ENCODE measurements at places on chromosomes 2 and 18. TPM values are rescaled to one million over a fixed set of nuclear protein-coding genes. Genes with fewer than 3 reads are reported as not detected.

- H3K4me3 ChIP-seq = no peak overlapping the region
- H3K36me3 ChIP-seq = no peaks in the 10 kb centered on the region
- no peak for DNase-seq
- H3K27ac ChIP-seq = no peak overlapping the region
- H3K4me1 ChIP-seq = no peaks in the 10 kb centered on the region
These were observed 48.8 kb downstream of the ASB1 start for GRCh38 chr2:238475566-238475965.

GRCh38 chr2:174338147-174338605 lies 3.4 kb downstream of the SP9 start:
- peaks cover 47% of the 10 kb centered on the region for H3K27me3 ChIP-seq
- no peaks in the 10 kb centered on the region for H3K36me3 ChIP-seq
- H3K4me3 ChIP-seq = peak overlapping the region; percentile 44
- H3K4me1 ChIP-seq = peaks cover 86% of the 10 kb centered on the region

DNA sequence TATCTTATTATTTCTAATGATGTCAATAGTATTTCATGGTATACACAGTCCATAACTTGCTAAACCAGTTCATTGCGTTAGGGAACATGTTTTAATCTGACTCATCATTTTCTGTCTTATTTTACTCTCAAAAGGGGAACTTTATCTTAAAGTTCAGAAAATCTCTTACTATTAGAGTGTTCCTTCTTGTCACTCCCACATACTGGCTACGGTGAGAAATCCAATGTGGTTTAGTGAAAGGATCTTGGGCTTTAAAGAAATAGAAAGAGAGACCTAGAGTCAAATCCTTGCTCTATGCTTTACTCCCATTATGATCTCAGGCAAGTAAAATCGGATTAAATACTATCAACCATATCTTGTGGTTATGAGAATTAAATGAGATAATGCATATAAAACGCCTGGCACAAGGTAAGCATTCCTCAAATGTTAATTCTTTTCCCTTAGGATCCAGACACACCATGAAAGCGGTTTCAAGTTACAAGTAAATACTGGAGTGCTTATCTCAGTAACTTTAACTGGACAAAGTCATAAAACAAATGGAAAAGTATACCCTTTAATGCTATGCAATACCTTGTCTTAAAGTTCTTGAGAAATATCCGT lies 576.0 kb downstream of the ARHGAP15 start:
- H3K36me3 ChIP-seq = peaks cover 75% of the 10 kb centered on the region
- H3K27me3 ChIP-seq = no peaks in the 10 kb centered on the region
- DNase-seq = no peak
- no peak overlapping the region for H3K4me3 ChIP-seq
- H3K27ac ChIP-seq = no peak overlapping the region
- no peaks in the 10 kb centered on the region for H3K4me1 ChIP-seq

DNA sequence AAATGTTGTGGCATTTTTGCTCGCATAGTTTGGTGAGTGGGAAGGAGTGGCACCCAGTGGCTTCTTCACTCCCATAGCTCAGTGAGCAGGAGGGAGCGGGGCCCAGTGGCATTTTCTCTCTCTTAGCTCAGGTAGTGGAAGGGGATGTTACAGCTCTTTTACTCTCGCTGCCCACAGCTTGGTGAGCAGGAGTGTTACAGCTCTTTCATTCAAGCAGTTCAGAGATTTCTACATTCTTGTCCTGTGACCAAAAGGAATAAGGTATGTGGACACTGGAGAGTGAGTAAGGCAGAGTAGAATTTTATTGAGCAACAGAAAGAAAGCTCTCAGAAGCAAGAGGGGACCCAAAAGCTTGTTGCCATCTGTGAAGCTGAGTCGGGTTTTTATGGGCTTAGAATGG lies 192.4 kb downstream of the SPAG16 start:
- no peak for DNase-seq
- H3K4me3 ChIP-seq = no peak overlapping the region
- H3K27me3 ChIP-seq = peaks cover 4% of the 10 kb centered on the region
- H3K36me3 ChIP-seq = no peaks in the 10 kb centered on the region

- no peaks in the 10 kb centered on the region for H3K4me1 ChIP-seq
- no peaks in the 10 kb centered on the region for H3K36me3 ChIP-seq
- H3K27ac ChIP-seq = no peak overlapping the region
- no peak overlapping the region for H3K4me3 ChIP-seq
These were observed 796.1 kb downstream of the DCDC2C start for GRCh38 chr2:4499316-4500030.

- no peaks in the 10 kb centered on the region for H3K36me3 ChIP-seq
- H3K27ac ChIP-seq = no peak overlapping the region
- no peak overlapping the region for H3K4me3 ChIP-seq
These were observed 4.3 kb downstream of the TMEFF2 start for GRCh38 chr2:192190474-192190873.

- H3K4me1 ChIP-seq = no peaks in the 10 kb centered on the region
- DNase-seq = no peak
- no peaks in the 10 kb centered on the region for H3K36me3 ChIP-seq
- H3K27me3 ChIP-seq = no peaks in the 10 kb centered on the region
- H3K27ac ChIP-seq = no peak overlapping the region
- no peak overlapping the region for H3K4me3 ChIP-seq
These were observed 47.8 kb downstream of the PRELID3A start for GRCh38 chr18:12455496-12455895.

- H3K4me3 ChIP-seq = no peak overlapping the region
- no peaks in the 10 kb centered on the region for H3K4me1 ChIP-seq
- peaks cover 67% of the 10 kb centered on the region for H3K36me3 ChIP-seq
- no peak overlapping the region for H3K27ac ChIP-seq
These were observed 35.4 kb upstream of the TMEM182 start for GRCh38 chr2:102726128-102727087.

GRCh38 chr18:3262234-3263131 lies 550 bp downstream of the MYL12B start:
- H3K27me3 ChIP-seq = no peaks in the 10 kb centered on the region
- peak overlapping the region; percentile 95 for H3K4me3 ChIP-seq
- H3K4me1 ChIP-seq = peaks cover 70% of the 10 kb centered on the region
- peak overlapping the region; percentile 91 for H3K27ac ChIP-seq
- peak; percentile 22 for DNase-seq

DNA sequence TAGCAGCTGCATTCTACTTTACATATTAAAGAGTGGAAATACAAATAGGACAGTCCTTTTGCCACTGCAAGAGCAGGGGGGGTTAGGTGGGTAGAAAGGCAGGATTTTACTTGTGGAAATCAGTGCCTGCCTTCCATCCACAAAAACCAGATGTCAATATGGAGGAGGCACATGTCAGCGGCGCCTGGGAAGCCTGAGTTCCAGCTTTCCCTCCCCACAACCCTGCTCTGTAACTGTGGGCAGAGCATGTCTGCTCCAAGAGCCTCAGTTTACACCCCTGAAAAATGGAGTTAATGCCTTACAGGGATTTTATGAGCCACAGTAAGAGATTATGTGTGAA lies 32.9 kb downstream of the STEAP3 start:
- no peaks in the 10 kb centered on the region for H3K36me3 ChIP-seq
- no peaks in the 10 kb centered on the region for H3K27me3 ChIP-seq
- no peak overlapping the region for H3K4me3 ChIP-seq
- no peaks in the 10 kb centered on the region for H3K4me1 ChIP-seq
- DNase-seq = no peak
- H3K27ac ChIP-seq = no peak overlapping the region

- H3K27me3 ChIP-seq = no peaks in the 10 kb centered on the region
- no peaks in the 10 kb centered on the region for H3K36me3 ChIP-seq
- no peaks in the 10 kb centered on the region for H3K4me1 ChIP-seq
- no peak for DNase-seq
These were observed 125.5 kb downstream of the CDH7 start for GRCh38 chr18:65876310-65876709.

GRCh38 chr18:74832381-74832780 lies 234.7 kb downstream of the ZNF407 start:
- DNase-seq = no peak
- no peaks in the 10 kb centered on the region for H3K4me1 ChIP-seq
- no peak overlapping the region for H3K4me3 ChIP-seq
- no peaks in the 10 kb centered on the region for H3K36me3 ChIP-seq
- no peaks in the 10 kb centered on the region for H3K27me3 ChIP-seq

GRCh38 chr18:36634573-36635216 lies 194.1 kb downstream of the TPGS2 start:
- H3K4me1 ChIP-seq = no peaks in the 10 kb centered on the region
- no peak overlapping the region for H3K27ac ChIP-seq
- no peak overlapping the region for H3K4me3 ChIP-seq
- peaks cover 3% of the 10 kb centered on the region for H3K27me3 ChIP-seq
- no peak for DNase-seq
- H3K36me3 ChIP-seq = no peaks in the 10 kb centered on the region

- no peaks in the 10 kb centered on the region for H3K36me3 ChIP-seq
- no peaks in the 10 kb centered on the region for H3K27me3 ChIP-seq
- no peak overlapping the region for H3K27ac ChIP-seq
These were observed 1278.5 kb upstream of the ZEB2 start for GRCh38 chr2:145798419-145798818.

GRCh38 chr18:79644666-79645057 lies 34.9 kb upstream of the CTDP1 start:
- H3K36me3 ChIP-seq = no peaks in the 10 kb centered on the region
- H3K27ac ChIP-seq = no peak overlapping the region
- H3K27me3 ChIP-seq = no peaks in the 10 kb centered on the region
- peaks cover 5% of the 10 kb centered on the region for H3K4me1 ChIP-seq
- DNase-seq = no peak

DNA sequence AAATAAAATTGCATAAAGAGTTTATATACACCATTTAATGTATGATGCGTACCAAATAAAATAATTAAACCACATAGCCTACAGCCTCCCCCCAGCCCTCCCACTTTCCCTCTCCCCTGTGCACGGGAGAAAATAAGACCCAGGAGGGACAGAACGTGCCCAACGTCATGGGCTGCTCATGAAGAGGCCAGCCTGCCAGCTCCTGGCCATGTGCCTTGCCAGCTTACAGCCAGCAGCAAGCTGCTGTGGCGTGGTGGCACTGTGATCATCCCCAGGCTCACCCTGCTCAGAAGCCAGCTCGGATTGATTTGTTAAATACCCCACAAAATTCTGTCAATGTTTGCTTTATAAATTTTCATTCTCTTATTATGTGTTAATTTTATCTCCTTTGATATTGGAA lies 7.6 kb downstream of the GPR148 start:
- H3K4me3 ChIP-seq = no peak overlapping the region
- no peaks in the 10 kb centered on the region for H3K36me3 ChIP-seq
- H3K27ac ChIP-seq = no peak overlapping the region
- DNase-seq = no peak

- H3K27me3 ChIP-seq = no peaks in the 10 kb centered on the region
- no peaks in the 10 kb centered on the region for H3K36me3 ChIP-seq
- H3K4me1 ChIP-seq = peaks cover 53% of the 10 kb centered on the region
- H3K27ac ChIP-seq = peak overlapping the region; percentile 23
- H3K4me3 ChIP-seq = no peak overlapping the region
These were observed 5.2 kb upstream of the CTDSP1 start for GRCh38 chr2:218394298-218395089.

GRCh38 chr2:231612456-231613330 lies 20.0 kb downstream of the TEX44 start:
- peak; percentile 93 for DNase-seq
- no peaks in the 10 kb centered on the region for H3K27me3 ChIP-seq
- H3K27ac ChIP-seq = peak overlapping the region; percentile 63
- H3K4me1 ChIP-seq = peaks cover 28% of the 10 kb centered on the region
- H3K36me3 ChIP-seq = no peaks in the 10 kb centered on the region

GRCh38 chr18:48968412-48969215 lies 17.8 kb upstream of the SMAD7 start:
- H3K27me3 ChIP-seq = no peaks in the 10 kb centered on the region
- no peaks in the 10 kb centered on the region for H3K36me3 ChIP-seq
- DNase-seq = no peak
- H3K27ac ChIP-seq = no peak overlapping the region

DNA sequence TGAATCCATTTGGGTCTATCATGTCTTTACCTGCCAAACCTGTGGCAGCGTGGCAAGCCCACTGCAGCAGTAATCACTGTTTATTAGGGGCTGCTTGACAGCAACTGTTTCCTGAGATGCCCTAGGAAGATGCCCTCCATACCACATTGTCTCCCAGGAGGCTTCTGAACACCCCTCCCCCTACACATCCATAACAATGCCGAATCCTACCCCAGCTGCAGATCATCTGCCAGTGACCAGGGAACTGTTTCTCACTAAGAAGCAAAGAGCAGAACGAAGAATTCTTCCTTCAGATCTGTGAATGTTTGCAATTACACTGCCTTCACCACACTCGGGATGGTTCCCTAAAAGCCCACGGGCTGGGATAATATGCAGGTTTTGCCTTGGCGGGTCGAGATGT lies 127.8 kb downstream of the VIT start:
- DNase-seq = no peak
- H3K27me3 ChIP-seq = no peaks in the 10 kb centered on the region
- no peaks in the 10 kb centered on the region for H3K4me1 ChIP-seq
- H3K4me3 ChIP-seq = no peak overlapping the region
- no peaks in the 10 kb centered on the region for H3K36me3 ChIP-seq
- H3K27ac ChIP-seq = no peak overlapping the region

DNA sequence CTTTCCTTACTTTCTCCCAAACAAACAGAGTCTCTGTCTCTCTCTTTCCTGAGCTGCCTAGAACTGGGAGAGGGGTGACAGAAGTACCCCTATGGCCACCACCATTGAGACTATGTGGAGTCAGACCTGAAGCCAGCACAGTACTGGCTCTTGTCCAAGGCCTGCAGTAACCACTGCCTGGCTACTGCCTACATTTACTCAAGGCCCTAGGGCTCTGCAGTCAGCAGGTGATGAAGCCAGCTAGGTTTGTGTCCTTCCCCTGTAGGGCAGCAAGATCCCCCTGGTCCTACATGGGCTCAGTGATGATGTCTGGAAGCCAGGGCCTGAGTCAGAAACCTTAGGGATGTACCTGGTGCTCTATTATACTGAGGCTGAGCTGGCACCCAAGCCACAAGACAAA lies 12.2 kb downstream of the MYO3B start:
- H3K27me3 ChIP-seq = no peaks in the 10 kb centered on the region
- H3K4me1 ChIP-seq = no peaks in the 10 kb centered on the region
- no peak for DNase-seq

- no peaks in the 10 kb centered on the region for H3K4me1 ChIP-seq
- DNase-seq = no peak
- no peaks in the 10 kb centered on the region for H3K36me3 ChIP-seq
- no peak overlapping the region for H3K4me3 ChIP-seq
- H3K27ac ChIP-seq = no peak overlapping the region
These were observed 405.8 kb upstream of the ID2 start for GRCh38 chr2:8276026-8276425.

- H3K36me3 ChIP-seq = no peaks in the 10 kb centered on the region
- no peak for DNase-seq
- no peak within 1 kb of the TSS for H3K27ac ChIP-seq
These were observed at the start of gene LRRTM1 for GRCh38 chr2:80303909-80304837. LRRTM1 (minus strand) TSS chr2:80304752; CDS start chr2:80303819, 933 bp downstream.

LRP1B gene
- not detected for polyA plus RNA-seq

CCDC150 gene
- not detected for polyA plus RNA-seq

TWIST2 gene
- not detected for polyA plus RNA-seq

SAG gene
- not detected for polyA plus RNA-seq

DYNAP gene
- polyA plus RNA-seq = not detected

HDHD2 gene
- 39.4 TPM for polyA plus RNA-seq

APCDD1 gene
- not detected for polyA plus RNA-seq

PTPRM gene
- 3.7 TPM for polyA plus RNA-seq

ACKR3 gene
- polyA plus RNA-seq = 7.9 TPM

Data from CD4-positive, CD25-positive, alpha-beta regulatory T cell (primary cell).